Stimulated activated CD8-positive, alpha-beta memory T cell treated with anti-CD3 and anti-CD28 coated beads, Interleukin-15, amount 100 ng/mL, for 48 hours (primary cell): ENCODE measurements at places on chromosomes 6 and 20.

- no peak for DNase-seq
Observed at GRCh38 chr6:30864325-30864724, 20.0 kb upstream of the DDR1 start.

DNA sequence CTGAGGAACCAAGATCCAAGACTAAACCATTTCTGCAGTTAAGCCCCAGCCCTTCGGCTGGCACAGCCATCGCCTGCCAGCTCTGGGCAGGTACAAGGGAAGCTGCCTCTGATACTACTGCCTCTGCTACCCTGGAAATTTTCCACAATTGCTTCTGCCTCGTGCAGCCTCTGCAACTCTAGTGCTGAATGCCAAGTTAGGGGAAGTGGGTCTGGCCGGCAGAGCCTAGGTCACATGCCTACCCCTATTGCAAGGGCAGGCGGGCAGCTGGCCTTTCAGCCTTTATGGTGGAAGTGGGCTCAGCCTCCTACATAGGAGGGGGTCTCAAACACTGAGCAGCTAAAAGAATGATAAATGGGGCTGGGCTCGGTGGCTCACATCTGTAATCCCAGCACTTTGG lies 44.5 kb upstream of the TULP1 start:
- no peak for DNase-seq

DNA sequence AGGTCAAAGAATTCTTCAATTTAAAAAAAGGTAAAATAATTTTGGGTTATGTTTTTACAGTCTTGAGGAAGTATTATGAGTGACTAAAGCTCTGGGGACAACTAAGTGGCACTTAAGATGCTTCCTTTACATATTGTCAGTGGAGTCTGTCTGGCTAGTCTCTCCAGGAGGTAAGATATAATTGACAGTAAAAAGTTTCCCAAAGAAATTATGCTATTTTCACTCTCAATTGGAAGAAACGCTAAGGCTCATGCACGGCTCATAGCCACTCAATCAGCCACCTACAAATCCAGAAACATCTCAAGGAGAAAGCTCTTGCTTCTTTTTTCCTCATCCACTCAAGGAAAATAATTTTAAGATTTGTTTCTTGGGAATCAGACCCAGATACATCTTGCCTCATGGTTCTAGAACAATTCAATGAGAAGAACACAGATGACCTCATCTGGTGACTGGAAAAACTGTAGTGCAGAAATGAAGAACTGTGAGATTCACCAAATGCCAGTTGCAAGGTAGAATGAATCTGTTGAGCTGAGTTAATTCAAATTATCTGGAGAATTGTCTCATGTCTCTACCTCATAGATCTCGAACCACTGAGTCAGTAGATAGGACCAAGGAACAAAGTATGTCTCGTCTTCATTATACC lies 252.9 kb downstream of the TPBG start:
- DNase-seq = no peak

DNA sequence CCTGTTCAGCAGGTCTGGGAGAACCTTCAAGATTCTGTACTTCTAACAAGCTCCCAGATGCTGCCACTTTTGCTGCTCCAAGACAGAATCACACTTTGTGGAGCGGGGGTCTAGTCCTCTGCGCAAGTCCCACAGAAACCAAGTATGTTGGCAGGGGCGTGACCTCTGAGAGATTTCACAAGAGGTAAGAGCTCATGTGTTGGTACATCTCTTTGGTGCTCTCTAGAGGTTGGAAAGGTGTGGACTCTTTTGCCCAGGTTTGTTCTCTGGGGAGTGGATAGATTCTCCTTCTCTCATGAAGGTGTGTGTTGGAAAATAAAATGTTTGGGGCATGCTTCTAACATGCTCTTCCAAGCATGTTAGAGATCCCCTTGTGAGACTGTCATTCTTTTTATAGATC lies 340.9 kb upstream of the IRAK1BP1 start:
- DNase-seq = no peak

- DNase-seq = no peak
Observed at GRCh38 chr6:108578166-108578565, 17.4 kb downstream of the FOXO3 start.

DNA sequence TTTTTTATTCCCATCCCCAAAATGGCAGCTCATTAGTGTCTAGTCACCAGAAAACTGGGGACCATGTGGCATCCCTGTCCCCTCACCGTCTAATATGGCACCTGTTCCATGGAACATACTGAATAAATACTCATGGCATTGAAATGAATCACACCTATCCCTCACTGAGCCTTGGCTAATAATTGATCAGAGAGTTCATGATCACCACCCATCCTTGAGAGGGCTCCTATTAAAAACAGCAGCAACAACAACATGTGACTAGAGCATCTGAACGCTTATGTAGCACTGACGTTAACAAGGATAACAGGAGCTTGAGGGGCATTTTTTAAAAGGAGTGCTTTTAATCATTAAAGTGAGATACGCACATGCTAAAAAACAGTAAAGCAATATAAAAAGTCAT lies 1111.6 kb upstream of the FLRT3 start:
- DNase-seq = no peak

GRCh38 chr20:31903627-31904386 lies 33.4 kb downstream of the TTLL9 start:
- no peak for DNase-seq

GRCh38 chr6:79070206-79070825 lies 7.7 kb downstream of the PHIP start:
- no peak for DNase-seq

DNA sequence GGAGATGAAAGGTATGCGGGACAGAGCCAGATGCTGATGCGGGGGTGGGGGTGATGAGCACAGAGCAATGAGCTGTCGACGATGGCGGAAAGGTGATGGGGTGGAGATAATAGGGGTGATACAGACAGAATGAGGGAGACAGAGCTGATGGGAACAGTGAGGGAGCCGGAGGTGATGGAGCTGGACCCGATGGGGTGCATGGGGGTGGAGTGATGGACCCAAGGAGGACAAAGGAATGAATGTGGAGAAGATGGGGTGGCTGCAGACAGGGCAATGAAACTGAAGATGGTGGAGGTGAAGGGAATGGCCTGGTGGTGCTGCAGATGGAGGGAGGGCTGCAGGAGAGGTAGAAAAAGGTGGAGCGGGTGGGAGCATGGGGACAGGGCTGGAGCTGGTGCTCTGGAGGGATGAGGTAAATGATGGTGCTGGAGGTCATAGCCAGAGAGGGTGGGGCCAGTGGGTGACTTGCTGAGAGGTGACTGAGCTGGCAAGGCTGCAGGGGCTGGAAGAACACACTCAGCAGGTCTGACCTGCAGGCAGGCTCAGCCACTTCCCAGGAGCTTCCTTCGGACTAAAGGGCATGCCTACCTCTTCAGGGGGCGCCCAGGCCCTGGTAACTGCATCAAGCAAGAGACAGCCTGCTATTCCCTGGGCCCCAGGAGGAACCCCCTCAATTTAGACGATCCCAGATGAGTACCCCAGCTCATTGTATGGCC lies 6.0 kb upstream of the FOXS1 start:
- no peak for DNase-seq

DNA sequence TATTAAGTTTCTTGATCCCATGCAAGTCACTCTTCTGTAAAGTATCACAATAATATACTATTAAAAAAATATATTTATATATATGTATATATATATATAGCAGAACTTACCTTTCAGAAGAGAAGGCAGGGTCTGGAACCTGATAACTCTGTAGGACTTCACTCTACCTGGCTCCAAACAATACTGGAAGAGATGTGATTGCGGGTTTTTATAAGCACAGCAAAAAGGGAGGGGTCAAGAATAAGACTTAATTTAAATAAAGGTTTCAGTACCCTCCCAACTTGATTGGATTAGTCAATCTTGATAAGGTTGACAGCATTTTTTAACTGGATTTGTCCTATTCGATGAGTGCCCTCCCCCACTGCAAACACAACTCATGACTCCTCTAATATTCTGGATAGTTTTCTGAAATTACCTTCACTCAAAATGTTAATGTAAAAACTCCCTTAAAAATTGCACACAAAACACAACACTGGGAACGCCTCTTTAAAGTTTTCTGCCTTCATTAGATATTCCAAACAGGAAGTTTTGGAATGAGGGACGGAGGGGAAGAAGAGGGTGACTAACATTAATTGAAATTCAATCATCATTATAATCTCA lies 4.0 kb upstream of the ZNF217 start:
- no peak for DNase-seq

DNA sequence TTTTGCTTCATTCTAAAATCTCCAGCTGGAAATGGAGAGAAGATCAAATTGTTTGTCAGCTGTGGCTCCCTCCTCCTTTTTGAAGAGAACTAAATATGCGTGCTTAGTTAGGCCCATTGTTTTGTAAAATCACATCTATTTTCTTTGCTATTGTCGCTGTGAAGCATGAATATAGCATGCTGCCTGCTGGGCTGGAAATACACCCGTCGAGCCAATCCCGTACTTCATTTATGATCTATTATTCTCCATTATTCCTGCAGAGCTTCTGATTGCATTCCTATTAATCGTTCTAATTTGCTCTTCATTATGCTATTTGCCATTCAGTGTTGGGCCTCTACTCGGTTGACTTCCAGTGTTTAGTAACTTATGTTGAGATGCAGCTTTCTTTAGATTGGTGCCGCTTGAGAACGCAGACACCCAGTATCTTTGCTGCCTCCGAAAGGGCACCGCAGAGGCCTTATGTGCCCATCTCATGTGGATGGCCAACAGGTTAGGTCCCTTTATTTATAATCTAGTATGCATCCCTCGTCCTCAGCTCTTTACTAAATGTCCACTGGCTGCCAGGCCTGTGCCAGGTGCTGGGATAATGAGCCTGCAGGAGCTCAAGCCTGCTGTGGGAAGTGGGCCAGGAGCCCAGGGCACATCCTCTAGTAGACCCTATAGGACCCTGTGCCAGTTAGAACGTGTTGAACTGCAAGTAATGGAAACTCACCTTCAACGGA lies 45.6 kb downstream of the FAM50B start:
- DNase-seq = no peak

DNA sequence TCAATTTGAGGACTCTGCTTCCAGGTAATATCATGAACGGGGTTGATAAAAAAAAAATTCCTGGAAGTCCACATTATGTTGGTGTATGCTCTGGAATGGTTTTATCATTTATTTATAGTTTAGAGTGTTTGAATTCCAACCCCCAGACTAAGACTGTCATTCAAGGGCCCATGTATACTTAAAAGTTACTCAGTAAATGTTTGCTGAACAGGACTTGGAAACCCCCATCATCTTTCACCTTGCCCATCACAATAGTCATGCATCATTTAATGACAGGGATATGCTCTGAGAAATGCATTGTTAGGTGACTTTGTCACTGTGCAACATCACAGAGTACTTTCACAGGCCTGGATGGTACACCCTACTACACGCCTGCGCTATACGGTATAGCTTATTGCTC lies 104.8 kb downstream of the ATXN1 start:
- DNase-seq = no peak

DNA sequence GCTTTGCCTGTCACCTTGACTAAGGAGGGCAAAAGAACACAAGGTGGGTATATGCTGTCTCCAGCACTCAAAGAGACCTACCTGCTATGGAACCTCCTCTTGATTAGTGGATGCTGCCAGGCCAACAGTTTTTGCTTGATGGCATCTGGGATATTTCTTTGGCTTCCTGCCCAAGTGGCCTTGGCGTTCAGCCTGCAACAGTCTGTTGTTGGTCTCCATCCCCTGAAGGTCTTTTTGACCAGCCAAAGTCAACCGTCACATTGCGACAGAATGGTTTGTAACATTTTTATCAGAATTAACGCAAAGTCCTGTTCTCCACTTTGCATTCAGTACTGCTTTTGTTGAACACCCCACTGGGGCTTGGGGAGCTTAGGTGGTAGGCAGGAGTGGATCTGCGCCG lies 37.1 kb downstream of the SERPINB1 start:
- DNase-seq = no peak

DNA sequence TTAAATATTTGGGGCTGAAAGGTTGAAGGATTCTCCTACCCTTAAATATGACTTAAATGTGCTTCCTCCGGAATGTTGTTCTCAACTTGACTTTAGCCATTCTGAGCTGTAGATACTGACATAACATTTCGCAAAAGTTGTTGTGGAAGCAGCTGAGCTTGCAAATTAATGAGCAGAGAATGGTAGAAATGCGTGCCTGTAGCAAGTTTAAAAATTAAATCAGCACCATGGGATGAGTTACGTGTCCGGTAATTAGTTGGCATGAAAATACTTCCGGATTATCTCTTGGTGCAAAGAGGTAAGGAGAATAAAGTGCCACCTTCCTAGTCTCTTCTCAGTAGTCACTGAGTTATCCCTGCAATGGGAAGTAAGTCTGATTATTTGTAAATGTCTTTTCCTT lies 23.6 kb upstream of the PBOV1 start:
- no peak for DNase-seq

GRCh38 chr6:29941016-29941415 lies 1.3 kb upstream of the HLA-A start:
- DNase-seq = no peak
